ENCODE measurements at places on chromosomes 3 and 15.

- DNase-seq = no peak
These were observed 68.4 kb downstream of the MINDY2 start for GRCh38 chr15:58839485-58839884.

DNA sequence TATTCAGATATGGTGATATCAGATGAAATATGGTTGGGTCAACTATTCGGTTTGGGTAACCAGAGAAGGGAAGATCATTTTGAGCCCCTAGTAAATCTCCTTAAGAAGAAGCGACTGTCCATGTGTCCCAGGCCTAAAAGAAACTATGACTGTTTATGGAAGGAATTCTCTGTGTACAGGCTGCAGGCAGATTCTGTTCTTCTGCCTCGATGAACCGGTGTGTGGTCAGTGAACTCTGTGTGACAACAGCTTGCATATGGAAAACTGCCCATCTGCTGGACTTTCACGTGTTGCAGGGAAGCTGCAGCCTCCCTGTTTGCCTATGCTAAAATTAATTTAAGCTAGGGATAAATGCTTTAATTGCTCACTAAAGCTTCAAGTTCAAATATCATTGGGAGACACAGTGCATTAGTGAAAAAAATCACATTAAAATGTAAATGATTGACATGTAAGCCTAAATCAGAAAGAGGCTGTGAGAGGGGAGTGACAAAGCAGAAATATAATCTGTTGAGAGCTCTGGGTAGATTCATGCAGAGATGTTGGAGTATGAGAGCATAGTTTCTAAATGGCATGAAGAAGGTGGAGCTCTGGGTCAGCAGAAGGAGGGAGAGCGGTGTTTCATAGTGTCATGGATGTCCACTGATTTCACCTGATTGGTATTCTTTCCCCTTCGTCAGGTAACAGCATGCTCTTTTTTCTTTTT, 65.4 kb upstream of the PFN2 start:
- no peak for DNase-seq

- DNase-seq = no peak
These were observed 32.3 kb upstream of the TRPC1 start for GRCh38 chr3:142691527-142691926.

- no peak for DNase-seq
These were observed 365.3 kb upstream of the KCNMB2 start for GRCh38 chr3:178170698-178171535.

GRCh38 chr3:124676236-124676635, 54.0 kb upstream of the UMPS start:
- DNase-seq = no peak
